ENCODE measurements at places on chromosomes 2 and 18.

DNA sequence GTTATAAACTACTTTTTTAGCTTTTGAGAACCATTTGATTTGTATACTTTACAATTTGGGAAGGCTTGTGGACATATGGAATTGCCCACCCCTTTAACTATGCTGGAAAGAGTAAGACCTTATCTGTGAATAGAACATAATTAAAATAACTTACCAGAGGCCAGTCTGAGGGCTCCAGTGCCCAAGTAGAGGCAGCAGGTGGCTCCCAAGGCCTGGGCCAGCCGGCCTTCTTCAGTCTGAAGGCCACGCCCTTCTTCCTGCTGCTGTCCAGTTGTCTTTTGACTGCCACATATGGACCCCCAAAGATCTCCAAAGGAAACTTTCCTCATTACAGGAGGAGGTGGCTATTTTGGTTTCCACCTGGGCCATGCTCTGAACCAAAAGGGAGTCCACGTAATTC lies 12.0 kb upstream of the IL18RAP start:
- no peak for DNase-seq

GRCh38 chr18:31643003-31643402 lies 41.4 kb downstream of the B4GALT6 start:
- no peak for DNase-seq

DNA sequence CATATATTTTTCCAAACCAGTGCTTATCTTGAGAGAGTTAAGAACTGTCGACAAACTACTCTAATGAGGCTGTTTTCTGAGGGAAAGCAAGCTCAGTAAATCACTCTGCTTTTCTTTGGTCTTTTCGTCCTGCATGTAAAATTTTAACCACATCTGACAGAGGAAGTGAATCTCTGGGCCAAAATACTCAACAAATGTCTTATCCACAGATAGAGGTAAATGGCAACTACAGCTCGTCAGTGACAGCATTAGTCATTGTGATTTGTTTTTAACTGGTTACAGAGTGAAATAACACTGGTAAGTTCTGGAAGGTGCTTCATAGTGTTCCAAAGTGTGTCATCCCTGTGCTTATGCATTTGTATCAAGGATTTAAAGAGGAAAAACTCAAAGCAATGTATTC lies 82.6 kb upstream of the SLC8A1 start:
- DNase-seq: no peak

GRCh38 chr2:169897834-169898233 lies 70.6 kb downstream of the UBR3 start:
- no peak for DNase-seq

- no peak for DNase-seq
Measured at GRCh38 chr2:28420722-28421121, 28.1 kb downstream of the FOSL2 start.

GRCh38 chr2:48812416-48812815 lies 56.9 kb upstream of the LHCGR start:
- DNase-seq: no peak

DNA sequence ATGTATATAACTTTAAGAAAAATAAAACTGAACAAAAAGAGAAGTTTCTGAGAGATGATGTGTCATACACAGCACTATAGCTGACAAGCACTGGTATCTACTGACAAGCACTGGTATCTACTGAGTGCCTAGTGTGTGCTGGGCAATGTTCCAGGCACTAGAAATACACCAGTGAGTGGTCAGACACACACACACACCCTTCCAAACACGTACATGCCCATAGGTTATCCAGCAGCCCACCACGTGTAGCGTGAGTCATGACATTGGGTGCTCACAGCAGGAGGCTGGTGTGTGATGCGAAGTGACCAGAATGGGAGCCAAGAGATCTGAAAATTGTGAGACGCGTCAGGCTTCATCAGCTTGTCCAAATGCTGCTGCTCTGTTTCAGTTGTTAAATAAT lies 12.2 kb upstream of the GNAL start:
- DNase-seq: no peak

GRCh38 chr2:177175917-177176668 lies 36.5 kb upstream of the HNRNPA3 start:
- no peak for DNase-seq

- no peak for DNase-seq
Measured at GRCh38 chr2:112161431-112162145, 23.4 kb downstream of the FBLN7 start.

DNA sequence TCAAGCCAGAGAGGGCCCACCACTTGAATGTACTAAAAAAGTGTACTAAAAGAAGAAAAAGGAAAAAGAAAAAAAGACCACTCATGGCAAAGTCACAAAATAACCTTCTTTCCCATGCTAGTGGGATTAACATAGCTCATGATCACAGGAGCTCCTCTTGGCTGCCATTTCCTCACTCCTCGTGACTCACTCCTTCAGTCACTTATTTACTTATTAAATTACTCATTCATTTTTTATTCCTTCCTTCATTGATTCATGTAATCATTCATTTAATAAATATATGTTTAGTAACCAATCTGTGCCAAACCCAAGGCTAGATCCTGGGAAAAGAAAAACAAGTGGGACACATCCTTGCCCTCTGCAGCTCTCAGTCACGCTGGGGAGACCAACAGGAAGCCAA lies 300.5 kb downstream of the INSIG2 start:
- DNase-seq: no peak

DNA sequence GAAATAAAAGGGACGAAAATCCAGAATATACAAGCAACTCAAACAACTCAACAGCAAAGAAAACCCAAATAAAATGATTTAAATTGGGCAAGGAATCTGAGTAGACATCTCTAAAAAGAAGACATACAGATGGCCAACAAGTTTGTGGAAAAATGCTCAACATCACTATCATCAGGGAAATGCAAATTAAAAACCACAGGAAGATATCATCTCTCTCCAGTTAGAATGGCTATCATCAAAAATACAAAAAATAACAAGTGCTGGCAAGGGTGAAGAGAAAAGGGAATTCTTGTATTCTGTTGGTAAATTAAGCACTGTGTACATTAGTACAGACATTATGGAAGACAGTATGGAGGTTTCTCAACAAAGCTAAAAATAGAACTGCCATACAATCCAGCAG lies 80.0 kb downstream of the RAB31 start:
- no peak for DNase-seq

GRCh38 chr2:120344976-120345581 lies 857 bp upstream of the INHBB start:
- no peak for DNase-seq

DNA sequence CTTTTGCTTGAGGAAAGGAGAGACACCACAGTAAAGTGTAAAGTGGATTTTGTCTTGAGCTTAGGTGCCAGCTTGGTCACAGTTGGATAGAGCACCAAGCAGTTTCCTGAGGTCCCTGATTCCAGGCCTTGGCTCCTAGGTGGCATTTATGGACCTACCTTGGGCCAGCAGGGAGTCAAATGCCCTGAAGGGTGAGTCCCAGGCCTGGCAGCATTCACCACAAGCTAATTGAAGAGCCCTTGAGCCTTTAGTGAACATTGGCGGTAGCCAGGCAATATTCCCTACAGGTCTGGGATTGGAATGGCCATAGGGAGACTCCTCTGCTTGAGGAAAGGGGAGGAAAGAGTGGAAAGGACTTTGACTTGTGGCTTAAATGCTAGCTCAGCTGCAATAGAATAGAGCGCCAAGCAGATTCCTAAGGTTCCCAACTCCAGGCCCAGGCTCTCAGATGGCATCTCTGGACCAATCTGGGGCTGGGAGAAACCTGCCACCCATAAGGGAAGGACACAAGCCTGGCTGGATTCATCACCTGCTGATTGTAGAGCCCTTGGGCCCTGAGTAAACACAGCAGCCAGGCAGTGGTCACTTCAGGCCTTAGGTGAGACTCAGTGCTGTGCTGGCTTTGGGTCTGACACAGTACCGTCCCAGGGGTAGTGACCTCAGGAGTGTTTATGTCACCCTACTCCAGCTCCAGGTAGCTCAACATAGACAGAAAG lies 137.5 kb upstream of the OTOS start:
- no peak for DNase-seq

GRCh38 chr2:70901227-70902066 lies 34.3 kb upstream of the ATP6V1B1 start:
- DNase-seq: no peak
